ENCODE measurements at places on chromosomes 4 and X.

- no peak for DNase-seq
These were observed 94.2 kb downstream of the CBLL2 start for GRCh38 chrX:22366906-22367305.

DNA sequence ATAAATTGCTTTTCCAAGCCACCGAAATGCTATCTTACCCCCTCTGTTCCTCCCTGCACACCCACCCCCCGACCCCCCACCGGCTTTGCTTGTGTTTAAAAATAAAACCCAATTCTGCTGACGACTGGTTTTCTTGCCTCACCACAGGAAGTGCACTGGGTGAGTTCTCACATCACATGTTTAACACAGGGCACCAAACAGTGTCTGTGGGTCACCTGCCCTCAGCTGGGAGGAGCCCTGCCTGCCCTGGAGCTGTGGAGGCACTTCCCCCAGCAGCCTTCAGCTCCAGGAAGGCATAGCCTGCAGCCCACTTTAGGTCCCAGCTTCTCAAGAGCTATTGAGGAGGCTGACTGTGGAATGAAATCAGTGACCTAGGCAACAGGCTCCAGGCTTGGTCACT is 8.8 kb downstream of the TMEM255A start:
- DNase-seq: no peak

GRCh38 chr4:87044511-87045233 is 109.9 kb downstream of the AFF1 start:
- no peak for DNase-seq

- DNase-seq: no peak
These were observed 559.1 kb downstream of the ZNF674 start for GRCh38 chrX:45986081-45986480.

GRCh38 chrX:109966246-109966645 is 36.7 kb upstream of the TMEM164 start:
- DNase-seq: no peak

- DNase-seq: no peak
These were observed 498.4 kb downstream of the MID1IP1 start for GRCh38 chrX:39299615-39300014.

- no peak for DNase-seq
These were observed 569.4 kb downstream of the BCOR start for GRCh38 chrX:39528161-39528916.

Data from LoVo (cell line).